ENCODE measurements at places on chromosomes 7 and 10.
A peak's percentile ranks its signal among the peaks of the same experiment; 100 is the strongest.

DNA sequence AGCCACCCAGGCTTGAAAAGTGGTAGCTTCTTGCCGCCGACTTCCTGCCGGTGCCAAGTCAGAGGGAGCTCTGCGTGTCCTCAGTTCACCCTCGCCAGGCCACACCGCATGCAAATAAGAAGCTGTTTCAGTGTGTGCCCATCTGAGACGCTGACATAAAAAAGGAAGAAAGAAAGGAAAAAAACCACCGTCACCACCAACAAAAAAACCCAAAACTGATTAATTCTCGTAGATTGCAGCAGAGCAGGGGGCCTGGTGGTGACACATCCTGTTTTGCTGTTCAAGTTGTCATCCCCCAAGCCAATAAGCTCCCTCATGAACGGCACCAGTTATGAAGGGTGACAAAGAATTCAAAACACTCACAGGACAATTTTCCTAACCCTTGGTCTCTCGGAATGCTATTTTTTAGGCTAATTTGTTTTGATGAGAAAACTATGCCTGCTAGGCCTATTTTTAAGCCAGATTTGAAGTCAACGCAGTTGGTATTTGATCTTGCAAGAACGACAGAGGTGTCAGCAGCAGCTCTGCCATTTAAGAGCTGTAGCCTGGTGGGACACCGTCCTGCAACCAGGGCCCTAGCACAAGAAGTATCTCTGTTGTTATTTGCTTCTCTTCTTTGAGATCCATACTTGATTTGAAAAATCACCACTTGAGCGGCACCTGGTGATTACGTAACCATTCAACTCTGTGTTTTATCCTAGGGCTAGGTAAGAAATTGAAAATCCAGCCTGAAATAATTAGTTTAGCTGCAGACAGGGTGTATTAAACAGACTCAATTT is 145.6 kb downstream of the PFKFB3 start:
- DNase-seq = no peak

GRCh38 chr10:112832959-112833358 is 117.1 kb upstream of the TCF7L2 start:
- no peak for DNase-seq

DNA sequence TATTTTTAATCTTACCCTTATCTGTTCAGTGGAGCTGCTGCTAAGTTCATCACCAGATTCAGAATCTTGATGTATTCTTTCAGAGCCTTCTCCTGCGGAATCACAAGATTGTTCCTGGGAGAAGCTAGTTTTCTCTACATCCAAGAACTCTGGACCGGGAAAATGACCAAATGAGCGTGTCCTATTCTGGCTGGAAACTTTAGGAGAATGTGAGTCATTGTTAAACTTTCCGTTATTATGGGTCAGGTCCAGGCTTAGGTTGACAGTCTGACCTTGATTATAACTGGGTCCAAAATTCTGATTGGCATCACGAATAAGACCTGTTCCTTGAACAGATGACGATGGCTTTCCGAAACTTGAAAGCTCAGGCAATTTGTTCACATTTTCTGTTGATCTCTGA is 20.5 kb downstream of the ARHGAP12 start:
- no peak for DNase-seq

DNA sequence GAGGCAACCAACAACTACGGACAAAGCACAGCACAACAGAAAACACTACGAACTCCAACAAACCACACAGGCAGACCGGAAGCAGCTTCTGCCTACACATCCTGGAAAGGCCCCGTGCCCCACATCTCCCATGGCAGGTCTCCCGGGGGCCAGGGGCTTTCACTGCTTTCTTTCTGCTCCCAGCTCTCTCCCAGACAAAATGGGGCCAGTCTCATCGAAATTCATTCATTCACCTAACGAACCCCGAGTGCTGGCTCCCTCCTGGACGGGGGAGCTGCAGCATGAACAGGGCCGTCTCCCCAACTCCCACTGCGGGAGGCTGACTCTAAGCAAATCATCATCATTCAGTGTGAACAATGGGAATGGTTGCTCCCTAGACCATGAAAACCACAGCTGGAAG is 47.6 kb upstream of the NANOS1 start:
- DNase-seq = no peak

- DNase-seq = no peak
Observed at GRCh38 chr7:129652914-129653313, 41.4 kb downstream of the NRF1 start.

GRCh38 chr7:111083413-111083812 is 7.5 kb upstream of the LRRN3 start:
- no peak for DNase-seq

- no peak for DNase-seq
Observed at GRCh38 chr7:107850643-107851042, 40.3 kb upstream of the DLD start.

DNA sequence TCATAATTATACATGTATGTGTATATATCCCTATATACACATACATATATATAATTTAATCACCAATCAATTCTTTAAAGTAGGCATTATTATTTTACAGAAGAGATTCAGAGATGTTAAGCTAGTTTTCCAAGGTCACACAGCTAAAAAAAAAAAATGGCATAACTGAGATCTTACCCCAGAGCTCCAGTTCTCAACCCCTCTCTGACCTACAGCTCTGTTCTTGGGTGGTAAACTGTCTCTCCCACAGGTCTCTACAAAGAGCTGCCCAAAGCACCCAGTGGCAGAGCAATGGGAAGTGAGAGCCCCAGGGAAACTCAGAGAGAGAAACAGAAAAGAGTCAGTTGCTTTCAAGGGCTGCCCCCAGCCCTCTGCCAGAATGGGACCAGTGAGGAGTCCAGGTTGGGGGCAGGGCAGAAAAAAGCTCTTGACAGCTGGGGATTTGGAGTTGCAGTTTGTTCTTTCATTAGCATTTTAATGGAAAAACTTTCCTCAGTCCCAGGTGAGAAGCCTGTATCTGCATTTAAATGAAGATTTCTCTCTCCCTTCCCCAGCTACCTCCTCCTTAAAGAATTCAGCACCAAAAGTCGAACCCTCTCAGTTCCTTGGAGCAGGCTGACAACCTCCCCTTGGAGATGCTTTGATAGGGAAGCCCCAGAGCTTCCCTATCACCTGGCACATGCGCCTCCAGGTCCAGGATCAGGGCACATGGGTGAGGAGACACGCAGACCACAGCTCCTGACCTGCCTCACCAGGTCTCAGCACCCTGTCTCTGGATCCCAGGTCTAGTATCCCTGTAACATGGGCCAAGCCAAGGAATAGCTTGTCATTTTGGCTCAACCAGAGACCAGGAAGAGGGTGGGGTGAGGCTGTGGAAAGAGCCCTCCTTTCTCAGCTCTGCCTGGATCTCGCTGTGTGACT is 388.1 kb downstream of the PLXNA4 start:
- DNase-seq = no peak

GRCh38 chr7:43870316-43870715 is 999 bp upstream of the MRPS24 start:
- DNase-seq = no peak

GRCh38 chr7:155326385-155326784 is 28.7 kb downstream of the INSIG1 start:
- DNase-seq = no peak

GRCh38 chr7:23276376-23276775 is 22.8 kb upstream of the MALSU1 start:
- DNase-seq = no peak

- no peak for DNase-seq
Observed at GRCh38 chr7:45391618-45392451, 182.3 kb upstream of the ADCY1 start.

GRCh38 chr7:114818501-114818900 is 103.4 kb upstream of the MDFIC start:
- no peak for DNase-seq

DNA sequence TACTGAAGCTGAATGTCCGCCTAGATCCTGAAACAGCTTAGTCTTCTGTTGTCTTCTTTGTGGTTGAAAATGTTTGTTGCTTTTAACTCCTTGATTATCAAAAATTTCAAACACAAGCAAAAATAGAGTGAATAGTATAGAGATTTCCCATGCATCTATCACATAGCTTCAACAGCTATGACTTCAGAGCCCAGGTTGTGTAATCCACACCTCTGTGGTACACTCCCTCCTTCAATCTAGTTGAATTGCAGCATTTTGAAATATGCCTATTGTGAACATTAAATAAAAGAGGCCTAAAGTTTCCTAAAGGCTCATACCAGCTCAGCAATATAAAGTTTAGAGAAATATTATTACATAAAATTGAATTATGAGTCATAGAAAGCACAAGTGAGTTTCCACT is 204.7 kb upstream of the HDAC9 start:
- no peak for DNase-seq

- no peak for DNase-seq
Observed at GRCh38 chr7:80411621-80412020, 100.2 kb downstream of the GNAT3 start.

DNA sequence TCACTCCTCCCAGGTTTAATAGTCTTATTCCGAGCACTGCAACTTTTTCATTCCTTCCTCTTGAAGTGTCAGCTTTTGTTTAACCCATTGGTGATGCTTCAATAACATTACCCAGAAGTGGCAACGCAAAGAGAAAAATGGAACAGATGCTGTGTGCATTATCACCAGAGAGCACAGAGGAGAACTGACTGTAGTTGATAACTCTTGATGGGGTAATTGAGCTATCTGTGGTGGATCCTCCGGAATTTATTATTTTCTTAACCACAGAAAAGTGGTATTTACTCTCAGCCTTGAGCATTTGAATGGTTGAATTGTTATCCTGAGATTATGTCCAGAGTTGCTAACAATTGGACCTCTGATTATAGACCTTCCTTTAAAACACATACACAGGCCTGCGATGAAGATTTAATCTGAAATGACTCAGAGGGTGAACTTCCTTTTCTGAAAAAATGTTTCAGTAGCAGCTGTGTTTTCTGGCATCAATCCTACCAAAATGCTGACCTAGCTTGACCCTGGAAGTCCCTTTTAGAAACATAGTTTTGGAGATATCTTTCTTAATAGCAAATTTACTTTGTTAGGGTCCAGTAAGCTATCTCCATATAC is 1584.4 kb upstream of the LRRTM3 start:
- no peak for DNase-seq

DNA sequence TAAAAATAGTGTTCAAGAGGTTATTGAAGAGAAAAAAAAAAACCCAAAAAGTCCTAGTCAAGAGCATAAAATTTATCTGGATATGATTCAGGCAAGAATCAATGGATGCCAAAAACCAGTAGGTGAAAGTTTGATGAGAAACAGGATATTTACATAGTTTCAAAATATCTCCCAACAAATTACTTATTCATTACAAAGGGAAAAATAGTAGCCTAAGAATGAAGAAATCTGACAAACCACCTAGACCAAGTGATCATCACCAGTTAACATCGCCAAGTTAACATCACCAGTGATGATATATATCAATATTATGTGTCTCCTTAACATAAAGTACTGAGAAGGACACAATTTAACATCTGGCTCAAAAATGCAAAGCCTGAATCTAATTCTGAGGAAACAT is 85.2 kb downstream of the RNLS start:
- no peak for DNase-seq

- no peak for DNase-seq
Observed at GRCh38 chr10:112465299-112465883, 18.4 kb downstream of the VTI1A start.

GRCh38 chr7:18461785-18462467 is 33.6 kb upstream of the HDAC9 start:
- no peak for DNase-seq

DNA sequence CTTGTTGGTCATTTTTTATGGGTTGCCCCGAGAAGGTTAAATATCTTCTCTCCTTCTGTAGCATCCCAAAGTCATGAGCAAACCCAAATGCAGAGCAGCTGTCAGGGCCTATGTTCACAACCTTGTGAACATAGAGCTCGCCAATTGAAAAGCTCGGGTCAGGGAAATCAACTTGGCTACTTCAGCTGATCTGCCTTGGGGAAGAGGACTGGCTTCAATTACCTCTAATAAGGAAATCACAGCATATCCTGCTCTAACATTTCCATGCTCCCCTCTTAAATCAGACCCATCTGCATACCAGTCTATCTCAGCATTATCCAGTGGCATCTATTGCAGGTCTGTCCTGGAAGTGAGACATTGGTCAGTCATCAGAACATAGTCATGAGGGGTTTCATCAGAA is 105.6 kb downstream of the ANKRD26 start:
- DNase-seq = no peak

GRCh38 chr10:23204773-23205172 is 12.7 kb downstream of the PTF1A start:
- DNase-seq = no peak

- DNase-seq = no peak
Observed at GRCh38 chr10:110076559-110077318, 69.0 kb downstream of the ADD3 start.

DNA sequence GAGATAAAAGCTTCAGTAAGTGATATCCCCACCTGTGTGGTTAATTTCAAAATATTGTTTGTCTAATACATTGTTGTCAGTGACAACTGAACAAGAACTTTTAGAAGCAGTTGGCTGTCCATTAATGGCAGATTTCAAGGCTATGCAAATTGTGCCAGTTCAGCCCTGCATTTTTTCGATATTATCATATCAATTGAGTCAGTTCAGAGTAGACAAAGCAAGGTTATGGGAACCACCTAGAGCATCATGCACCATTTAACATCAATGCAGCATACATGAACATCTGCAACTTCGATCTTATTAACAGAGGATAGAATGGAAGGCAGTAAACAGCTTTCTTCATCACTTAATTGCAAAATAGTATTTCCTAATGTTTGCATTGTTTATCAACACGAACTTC is 180.7 kb upstream of the KAT6B start:
- DNase-seq = no peak

DNA sequence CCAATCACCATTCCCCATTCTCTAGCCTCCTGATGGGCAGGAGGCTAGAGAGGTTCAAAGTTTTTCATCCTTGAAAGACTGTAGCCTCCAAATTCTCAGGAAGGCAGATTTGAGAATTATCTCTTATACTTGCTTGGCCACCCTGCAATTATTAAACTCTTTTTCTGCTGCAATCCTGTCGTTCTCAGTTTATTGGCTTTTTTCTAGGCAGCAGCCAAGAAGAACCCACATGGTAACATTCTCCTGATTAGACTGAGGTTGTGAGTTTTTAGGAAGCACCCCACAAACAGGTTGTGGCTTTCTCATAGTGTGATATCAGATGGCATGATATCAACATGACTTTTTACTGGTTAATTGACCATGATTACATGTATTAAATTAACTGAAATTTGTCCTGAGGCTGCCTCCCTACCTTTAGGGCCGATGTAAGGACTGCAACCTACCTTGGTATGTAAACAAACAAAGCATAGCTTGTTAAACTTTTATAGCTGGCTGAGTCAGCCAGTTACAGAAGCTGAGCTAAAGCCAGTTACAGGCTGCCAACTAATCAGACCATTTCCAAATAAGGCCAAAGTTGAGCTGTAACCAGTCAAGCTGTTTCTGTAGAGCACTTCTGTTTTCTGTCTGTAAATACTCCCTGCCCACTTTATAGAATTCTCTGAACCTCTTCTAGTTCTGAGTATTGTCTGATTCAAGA is 3.2 kb upstream of the ZNF248 start:
- DNase-seq = peak; percentile 98

Measured in LNCaP clone FGC (cell line).